ENCODE measurements at places on chromosomes 2 and 18.
A peak's percentile ranks its signal among the peaks of the same experiment; 100 is the strongest.

- peak; percentile 57 for DNase-seq
Measured at GRCh38 chr2:158968396-158969161, at the start of gene TANC1. TSS of gene TANC1 (plus strand) at chr2:158968640. CDS start at chr2:159065911, 97,271 bp downstream.

DNA sequence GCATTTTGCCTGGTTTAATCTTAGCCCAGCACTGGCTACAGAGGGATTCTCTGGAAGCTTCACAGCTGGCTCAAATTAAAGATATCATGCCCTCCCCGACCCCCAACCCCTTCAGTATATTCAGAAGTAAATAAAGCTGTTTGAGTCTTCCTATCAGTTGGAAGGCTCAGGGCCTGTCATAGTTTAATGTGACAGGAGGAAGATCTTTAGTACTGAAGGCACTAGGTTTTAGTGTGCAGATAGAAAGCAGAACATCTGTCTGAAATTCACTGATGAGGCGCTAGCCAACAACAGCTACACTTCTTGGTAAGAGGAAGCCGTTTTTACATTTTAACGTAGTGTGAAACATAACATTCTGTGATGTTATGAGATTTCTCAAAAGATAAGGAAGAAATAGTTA, 969.1 kb upstream of the CDH2 start:
- no peak for DNase-seq

DNA sequence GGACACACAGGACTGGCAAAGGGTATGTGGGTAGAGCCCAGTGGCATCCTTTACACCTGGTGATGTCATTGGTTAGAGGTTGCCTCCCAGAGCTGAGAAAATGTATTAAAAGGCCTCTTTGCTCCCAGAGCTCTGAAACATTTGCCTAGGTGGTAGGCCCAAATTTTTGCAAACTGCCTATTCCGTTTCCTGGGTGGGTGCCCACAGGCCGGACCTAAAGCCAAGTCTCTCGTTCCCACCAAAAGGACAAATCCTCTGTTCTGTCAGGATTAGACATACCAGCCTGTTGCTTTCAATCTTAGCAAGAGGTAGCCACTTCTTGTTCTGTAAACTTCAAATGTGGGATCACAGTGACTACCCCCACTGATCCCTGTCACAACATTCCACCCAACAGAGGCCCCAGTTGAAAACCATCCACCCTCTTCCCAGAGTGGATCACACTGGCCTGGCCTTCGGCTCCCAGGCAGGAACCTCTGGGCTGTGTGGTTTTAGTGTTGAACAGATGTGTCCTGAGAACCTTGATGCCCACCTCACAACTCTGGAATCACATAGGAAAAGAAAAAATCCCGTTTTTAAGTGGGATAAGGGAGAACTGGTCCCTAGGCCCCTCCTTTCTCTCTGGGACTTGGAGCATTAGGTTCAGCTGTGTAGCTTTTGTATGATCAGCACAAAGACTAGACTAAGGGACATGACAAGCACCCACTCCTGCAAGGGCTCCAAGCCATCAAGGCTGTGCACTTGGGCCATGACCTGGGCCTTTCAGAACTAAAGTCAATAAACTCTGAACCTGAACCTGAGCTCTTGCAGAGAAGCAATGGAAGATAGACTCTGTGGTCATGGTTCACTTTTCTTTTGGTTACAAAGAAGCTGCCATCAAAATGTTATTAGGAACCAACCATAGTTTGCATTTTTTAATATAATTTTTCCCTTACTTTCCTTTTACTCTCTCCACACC, 211.3 kb downstream of the CYP26B1 start:
- DNase-seq: no peak

DNA sequence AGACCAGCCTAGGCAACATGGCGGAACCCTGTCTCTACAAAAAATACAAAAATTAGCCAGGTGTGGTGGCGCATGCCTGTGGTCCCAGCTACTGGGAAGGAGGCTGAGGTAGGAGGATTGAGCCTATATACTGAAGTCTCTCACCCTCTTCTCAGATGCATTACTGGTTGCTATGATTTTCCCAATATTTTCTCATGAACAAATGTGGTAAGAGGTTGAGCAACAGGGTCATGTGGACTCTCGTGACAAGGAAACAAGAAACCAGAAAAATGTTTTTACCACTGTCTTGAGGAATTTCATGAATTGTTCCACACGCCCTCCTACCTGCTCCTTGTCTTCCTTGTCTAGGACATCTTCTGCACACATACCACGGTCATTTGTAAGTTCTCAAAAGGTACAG, 12.4 kb downstream of the LMAN2L start:
- DNase-seq: no peak

GRCh38 chr2:68098291-68098797, 35.5 kb upstream of the C1D start:
- DNase-seq: no peak

DNA sequence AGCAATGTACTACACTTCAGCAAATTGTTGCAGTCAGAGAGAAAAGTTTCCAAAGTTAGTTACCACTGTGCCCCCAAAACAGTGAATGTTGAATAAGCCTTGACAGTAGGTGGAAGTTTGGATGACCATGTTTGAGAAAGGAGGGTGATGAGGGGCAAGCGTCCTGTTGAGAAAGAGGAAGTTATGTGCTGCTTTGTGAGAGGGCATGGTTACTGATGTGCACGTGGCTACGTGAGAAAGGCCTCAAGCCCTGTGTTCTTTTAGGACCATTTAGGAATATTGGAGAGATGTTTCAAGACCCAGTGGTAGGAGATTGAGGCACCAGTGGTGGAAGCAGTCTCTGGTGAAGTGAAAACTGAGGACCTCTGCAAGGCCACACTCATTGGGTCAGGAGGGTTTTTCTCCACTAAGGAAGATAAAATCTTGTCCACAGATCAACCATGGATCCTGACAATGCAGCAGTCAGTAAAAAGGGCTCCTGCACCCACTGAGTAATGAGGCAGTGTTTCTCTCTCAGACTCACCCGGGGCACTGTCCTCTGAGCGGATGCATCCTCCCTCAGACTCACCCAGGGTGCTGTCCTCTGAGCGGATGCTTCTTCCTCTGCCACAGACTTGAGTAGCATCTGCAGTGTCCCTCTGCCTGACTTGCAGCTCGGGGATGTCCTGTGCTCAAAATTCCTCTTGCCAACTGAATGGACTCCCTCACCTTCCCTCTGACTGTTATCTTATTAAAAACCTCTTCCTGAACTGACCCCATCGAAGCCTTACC, 34.7 kb upstream of the ACTR3 start:
- no peak for DNase-seq

DNA sequence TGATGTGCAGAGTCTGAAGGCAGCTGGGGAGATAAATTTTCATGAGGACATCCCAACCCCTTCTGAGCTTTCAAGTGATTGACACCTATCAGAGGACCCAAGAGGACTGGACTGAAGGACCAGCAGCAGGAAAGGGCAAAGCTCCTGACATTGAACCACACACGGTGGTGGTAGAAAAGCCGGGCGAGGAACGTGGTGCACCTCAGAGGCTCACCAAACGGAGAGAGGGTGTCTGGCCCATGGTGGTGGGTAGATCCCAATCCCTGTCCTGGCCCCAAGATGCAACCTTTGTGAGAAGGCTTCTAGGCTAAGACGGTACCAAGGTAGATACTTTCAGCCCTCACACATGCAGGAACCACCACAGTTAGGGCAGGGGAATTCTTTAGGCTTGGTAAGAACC, 52.1 kb downstream of the FRZB start:
- no peak for DNase-seq

DNA sequence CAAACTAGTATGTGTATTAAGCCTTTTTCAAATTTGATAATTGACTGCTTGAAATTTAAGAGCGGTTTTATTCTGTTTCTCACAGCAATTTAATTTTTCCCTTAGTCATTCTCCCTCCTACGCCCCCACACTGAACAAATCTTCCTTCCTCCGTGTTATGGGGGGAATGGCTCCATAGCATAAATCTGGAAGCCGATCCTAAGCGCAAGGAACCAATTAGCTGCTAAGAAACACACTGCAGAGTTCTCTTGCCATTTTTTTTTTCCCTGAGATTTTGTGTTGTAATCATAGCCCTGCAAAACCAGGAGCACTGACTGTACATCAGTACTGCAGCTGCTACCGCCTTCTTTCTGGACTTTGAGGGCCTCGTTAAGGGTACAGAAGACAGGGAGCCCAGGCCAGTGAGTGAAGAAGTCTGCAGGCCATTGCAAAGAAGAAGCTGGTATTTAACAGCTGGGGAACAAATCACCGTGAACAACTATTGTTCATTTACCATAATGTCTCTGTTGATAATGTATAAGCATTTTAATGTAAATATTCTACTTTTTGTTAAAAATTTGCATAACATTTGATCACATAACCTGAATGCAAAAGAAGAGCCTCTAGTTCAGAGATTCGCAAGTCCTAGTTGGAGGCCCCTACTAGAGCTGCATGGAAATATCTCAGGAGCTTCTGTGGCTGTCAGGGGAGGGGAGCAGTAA, 264.0 kb downstream of the LRATD1 start:
- no peak for DNase-seq

DNA sequence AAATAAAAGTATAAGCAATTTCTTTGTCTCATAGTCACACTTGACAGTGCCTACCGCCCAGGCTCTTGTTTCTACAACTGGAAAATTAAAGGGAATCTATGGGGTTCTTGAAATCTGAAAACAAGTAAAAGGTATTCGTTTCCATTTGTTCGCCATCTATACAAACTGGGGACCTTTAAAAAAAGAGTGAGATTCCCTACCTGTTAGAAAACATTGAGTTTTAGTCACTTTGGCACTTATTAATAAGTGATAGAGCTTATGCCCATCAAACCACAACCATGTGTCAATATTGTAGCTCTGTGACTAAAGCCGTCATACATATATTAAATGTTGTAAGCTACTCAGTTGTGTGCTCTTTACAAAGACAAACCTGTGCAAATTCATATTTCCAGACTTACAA, 13.2 kb downstream of the FN1 start:
- no peak for DNase-seq

- DNase-seq: no peak
Measured at GRCh38 chr2:178386986-178387597, 63.9 kb downstream of the PRKRA start.

DNA sequence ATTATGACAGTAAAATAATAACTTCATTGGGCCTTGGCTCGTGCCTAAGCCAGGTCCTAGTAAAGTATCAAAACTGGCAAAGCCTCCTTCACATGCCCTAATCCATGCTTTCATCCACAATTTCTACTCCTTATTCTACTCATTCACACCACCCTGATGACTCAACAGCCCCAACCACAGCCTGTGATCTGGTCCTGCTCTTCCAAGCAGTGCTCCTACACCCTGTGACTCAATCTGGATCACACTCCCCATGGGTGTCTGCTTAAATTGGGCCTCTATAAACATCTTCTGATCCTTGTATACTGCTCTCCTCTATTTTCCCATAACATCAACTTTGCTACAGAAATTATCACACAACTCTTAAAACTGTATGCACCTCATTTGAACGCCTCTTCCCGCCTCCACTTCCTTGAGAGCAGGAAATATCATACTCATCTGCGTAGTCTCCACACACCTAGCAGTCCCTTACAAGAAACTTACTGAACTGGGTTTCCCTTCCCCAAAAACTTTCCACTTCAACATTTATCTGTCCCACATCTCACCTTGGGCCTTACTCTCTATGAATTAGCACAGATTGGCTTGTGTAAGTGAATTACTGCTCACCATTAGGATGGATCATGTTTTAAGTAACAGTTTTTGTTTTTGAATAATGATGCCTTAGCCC, 15.9 kb downstream of the GTF3C3 start:
- DNase-seq: no peak

DNA sequence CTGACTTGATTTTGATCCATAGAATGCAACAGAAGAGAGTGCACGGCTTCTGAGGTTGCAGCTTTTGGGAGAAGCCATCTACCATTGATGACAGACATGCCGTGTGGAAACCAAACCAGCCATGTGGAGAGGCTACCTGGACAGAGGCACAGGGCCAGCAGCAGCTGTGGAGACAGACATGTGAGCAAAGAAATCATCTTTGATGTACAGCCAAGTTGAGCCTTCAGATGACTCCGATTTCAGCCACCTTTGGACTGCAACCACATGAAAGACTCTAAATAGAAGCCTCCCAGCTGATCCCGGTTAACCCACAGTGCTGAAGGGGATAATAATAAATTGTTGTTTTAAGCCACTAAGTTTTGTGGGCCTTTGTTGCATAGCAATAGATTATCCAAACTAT, 54.2 kb downstream of the TSN start:
- no peak for DNase-seq

DNA sequence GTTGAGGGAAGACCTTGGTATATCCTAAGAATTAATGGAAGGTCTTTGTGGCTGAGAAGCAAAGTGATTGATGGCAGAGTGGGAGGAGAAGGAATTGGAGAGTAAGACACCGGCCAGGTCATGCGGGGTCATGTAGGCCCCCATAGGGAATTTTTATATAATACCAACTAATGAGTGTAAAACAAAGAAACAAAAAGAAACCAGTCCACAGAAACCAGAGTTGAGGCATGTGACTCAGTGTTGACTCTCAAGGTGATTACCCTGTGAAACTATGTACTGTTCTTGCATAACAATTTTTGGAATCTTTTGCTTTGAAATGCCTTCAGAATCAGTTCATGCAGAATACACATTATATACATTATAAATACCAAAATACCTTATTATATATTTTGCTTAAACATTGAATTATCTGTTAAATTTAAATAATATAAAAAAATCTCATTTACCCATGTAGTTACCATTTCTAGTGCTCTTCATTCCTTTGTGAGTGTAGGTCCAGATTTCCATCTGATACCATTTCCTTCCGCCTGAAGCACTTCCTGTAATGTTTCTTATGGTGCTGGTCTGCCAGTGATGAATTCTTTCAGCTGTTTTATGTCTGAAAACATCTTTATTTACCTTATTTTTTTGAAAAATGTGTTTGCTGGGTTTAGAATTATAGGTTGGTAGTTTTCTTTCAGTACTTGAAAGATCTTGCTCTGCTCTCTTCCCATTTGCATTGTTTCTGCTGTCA, 8.6 kb downstream of the CLIP4 start:
- DNase-seq: no peak

GRCh38 chr18:41323044-41323443, 632.0 kb upstream of the PIK3C3 start:
- no peak for DNase-seq

GRCh38 chr2:178962805-178963433, 87.0 kb downstream of the CCDC141 start:
- DNase-seq: no peak

DNA sequence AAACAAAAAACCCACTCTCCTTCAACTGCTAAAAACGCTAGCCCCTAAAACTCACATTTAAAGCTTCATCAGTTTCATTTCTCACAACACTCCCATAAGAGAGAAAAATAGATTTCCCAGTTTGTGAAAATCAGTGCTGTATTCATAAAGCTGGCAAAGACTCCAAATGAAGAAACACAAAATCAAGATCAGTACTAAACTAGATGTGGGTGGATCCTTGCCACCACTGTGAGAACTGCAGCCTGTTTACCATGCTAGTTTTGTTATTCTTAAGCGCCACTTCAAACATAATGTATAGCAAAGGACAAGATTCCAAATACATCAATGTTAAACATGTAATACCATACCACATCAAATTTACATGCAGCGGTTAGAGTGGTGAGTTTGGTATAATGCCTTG, 104.5 kb upstream of the CCDC150 start:
- DNase-seq: no peak
